ENCODE measurements at places on chromosomes 3 and 15. TPM values are rescaled to one million over a fixed set of nuclear protein-coding genes. Genes with fewer than 3 reads are reported as not detected.
A peak's percentile ranks its signal among the peaks of the same experiment; 100 is the strongest.

DET1 gene
- 10.2 TPM for total RNA-seq

GRCh38 chr15:36844534-36844998, 255.8 kb downstream of the MEIS2 start:
- no peak overlapping the region for H3K4me3 ChIP-seq
- DNase-seq = no peak
- no peaks in the 10 kb centered on the region for H3K36me3 ChIP-seq
- no peaks in the 10 kb centered on the region for H3K4me1 ChIP-seq
- H3K27ac ChIP-seq = no peak overlapping the region

DNA sequence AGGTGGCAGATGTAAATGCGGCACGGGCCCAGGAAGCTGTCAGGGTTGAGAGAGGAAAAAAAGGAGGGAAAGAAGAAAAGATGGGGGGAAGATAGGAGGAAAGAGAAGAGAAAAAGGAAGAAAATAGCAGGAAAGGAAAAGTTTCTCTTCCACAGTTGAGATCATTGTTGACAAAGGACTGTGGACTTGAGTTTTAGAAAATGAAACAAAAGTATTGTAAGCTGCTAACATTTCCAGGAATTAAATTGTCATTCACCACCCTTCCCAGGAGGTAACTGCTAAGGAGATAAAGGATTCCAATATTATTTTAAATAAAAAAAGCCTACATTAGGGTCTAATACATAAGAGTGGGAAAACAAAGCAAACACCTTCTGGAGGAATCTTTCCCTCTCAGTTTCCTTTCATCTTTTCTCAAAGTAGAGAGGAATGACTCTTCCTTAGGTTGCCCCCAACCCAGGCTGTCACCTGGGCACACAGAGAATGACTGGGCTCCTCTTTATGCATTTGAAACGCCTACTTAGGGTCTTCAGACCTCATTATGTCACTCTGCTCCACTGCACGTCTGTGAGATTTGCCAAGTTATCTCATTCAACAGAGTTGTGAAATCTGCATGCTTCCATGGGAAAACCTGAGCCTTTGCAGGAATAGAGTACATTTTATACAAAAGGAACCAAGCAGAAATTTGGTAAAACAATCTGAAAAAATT, 194.0 kb downstream of the TNIK start:
- peak overlapping the region; percentile 79 for H3K27ac ChIP-seq
- peaks cover 85% of the 10 kb centered on the region for H3K4me1 ChIP-seq
- H3K36me3 ChIP-seq = no peaks in the 10 kb centered on the region
- no peak for DNase-seq
- no peak overlapping the region for H3K4me3 ChIP-seq
- no peaks in the 10 kb centered on the region for H3K27me3 ChIP-seq

PYGO1 gene
- not detected for total RNA-seq

KCNAB1 gene
- total RNA-seq = 0.16 TPM

DNA sequence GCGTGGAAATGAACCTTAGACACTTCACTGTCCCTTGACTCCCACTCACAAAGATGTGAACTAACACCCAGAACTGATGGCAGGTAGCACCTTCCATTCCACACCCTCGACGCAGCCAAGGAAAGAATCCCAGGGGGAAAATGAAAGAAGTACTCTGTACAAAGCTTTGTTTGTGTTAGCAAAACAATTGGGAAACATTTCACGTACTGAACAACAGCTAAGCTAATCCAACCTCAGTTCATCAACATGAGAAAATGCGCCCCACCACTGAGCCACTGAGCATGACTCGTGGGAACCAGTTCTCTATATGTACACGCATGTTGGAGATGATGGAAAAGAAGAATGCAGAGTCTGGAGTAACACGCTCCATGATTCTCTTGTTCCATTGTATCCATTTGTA, 32.0 kb downstream of the CORO2B start:
- no peaks in the 10 kb centered on the region for H3K27me3 ChIP-seq
- no peak for DNase-seq
- H3K36me3 ChIP-seq = no peaks in the 10 kb centered on the region
- H3K27ac ChIP-seq = no peak overlapping the region
- no peaks in the 10 kb centered on the region for H3K4me1 ChIP-seq

- H3K36me3 ChIP-seq = no peaks in the 10 kb centered on the region
- no peak overlapping the region for H3K27ac ChIP-seq
- DNase-seq = no peak
- H3K4me3 ChIP-seq = no peak overlapping the region
Measured at GRCh38 chr3:26652164-26652563, 29.6 kb downstream of the LRRC3B start.

Measured in naive thymus-derived CD8-positive, alpha-beta T cell (primary cell).